ENCODE measurements at places on chromosomes 7 and 10.

GRCh38 chr10:129528376-129528978 lies 61.4 kb downstream of the MGMT start:
- no peak for DNase-seq

- DNase-seq, result no peak
These were observed 65.0 kb downstream of the PIP4K2A start for GRCh38 chr10:22649390-22649841.

DNA sequence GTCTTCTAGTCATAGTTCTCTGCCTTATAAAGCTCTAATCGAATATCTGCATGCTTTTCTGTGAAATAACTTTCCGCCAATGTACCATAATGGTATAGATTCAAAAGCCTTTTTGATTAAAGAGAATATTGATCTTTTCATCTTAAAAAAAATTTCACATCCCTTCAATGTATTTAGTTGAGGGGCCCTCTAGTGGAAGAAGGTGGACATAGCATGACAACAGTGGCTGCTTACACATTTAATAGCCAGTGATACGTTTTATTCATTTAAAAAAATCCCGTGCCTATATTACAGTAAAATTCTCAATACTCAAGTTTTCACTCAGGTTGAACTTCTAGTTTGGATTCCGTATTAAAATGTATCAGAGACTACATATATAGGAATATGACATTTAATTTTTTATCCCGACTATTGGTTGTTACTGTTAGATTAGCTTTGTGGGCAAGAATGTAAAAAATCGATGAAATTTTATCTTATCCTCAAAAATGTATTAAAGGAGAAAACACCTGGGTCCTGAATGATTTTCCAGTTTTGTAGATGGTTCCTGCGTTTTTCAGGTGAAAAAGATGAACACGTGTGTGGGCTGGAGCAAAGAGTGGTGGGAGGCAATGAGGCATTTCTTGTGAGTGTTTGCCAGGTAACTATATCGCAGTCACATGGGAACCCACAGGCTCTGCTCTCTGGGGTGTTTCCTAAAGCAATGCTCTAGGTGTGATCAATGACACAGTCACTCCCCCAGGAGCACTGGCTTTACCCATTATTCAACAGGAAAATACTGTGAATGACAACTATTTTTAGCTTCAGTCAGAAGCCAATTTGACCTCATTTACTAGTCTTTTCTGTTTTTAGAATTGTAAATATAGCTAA lies 24.1 kb upstream of the PNLIP start:
- no peak for DNase-seq

GRCh38 chr7:106421181-106421762 lies 136.5 kb upstream of the NAMPT start:
- no peak for DNase-seq

- peak; percentile 62 for DNase-seq
These were observed 57.4 kb downstream of the NEUROG3 start for GRCh38 chr10:69515699-69516259.

DNA sequence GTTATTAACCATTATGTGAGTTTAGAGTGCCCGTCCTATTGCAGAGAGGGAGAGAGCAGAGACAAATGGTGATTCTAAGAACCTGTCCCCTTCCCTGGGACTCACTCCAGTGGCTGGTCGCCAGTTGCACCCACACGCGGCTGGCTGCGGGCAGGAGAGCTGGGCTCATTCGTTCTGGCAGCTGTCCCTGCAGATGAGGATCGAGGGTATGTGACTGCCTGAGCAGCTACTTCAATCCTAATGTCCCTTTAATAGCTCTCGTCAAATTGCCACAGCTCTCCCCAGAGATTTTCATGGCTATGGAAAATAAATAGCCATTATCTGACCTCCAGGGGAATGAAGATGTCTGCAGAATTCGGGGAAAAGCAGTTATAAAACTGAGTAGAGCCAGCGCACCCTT lies 41.6 kb downstream of the RBM28 start:
- no peak for DNase-seq

DNA sequence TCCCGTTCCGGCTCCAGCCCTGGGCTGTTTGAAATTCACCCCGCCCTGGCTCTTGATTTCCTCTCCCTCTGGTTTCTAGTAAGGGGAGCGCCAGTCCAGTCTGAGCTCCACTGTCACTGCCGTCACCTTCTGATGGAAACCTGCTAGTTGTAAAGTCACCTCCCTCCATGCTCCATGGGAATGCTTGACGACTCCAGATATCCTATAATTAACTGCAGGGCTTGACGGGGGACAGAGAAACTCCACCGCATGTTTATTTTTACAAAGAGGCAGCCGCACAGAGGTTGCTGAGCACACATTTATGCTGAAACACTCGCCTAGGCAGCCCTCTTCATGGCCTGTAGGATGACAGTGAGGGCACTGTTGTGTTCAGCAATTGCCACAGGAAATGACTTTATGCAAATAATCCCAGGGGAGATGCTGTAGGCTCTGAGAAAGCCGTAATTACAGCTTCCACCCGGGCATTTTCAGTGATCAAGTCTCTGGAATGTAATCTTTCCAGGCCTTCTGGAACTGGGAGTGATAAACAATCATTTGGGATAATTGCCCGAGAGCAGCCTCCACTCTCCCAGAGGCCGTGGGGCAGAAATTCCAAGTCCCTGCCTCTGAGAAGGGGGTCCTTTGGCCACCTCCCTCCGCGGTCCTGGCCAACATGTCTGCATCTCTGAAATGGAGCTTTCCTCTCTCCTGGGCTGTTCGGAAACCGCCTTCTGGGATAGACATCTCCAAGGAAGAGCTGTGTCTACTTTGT lies 300.5 kb downstream of the KLF6 start:
- DNase-seq, result no peak

DNA sequence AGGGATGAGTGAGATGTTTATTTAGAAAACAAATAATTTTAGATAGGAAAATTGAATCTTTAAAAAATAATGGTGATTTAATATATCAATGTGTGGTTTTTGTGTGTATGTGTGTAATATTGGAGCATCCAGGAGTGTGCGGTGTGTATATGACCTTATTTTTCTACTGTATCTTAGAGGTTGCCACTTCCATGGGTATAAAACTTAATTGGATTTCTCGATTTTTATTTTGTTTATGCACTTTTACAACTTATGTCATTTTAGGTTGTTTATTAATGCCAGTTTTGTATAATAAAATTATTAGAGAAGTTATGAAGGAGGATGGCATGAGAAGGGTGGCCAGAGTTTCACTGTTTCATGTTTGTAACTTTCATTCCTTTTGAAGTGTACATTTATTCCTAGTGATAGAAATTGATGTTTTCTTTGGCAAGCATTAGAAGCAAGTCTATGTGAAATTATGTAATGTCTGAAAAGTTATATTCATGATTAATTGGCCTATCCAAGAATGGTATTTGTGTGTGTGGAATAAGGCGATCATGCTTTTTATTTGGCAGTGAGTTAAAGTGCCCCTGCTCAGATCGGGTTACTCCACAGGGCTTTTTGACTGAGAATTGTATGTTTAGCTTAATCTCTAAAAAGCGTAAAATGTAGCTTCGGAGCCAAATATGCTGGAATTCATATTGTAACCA lies 110.3 kb downstream of the KAT6B start:
- no peak for DNase-seq

DNA sequence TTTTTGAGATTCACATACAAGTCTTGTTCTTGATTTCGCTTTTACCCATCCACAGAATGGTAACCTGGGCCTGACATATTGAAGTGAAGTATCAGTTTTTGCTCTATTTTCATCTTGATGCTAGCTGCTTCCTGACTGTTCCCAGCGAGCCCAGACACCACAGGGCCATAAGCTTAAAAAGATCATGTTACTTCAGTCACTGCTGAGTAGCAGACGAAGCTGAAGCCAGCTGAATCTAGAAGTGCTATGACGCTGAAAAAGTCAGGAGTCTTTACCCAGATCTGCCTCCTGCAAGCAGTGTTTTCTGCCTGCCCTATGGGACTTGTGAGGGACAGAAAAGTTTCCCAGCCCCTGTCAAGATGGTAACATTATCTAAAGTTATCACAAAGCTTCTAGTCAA lies 2.7 kb upstream of the PRXL2A start:
- DNase-seq, result no peak

DNA sequence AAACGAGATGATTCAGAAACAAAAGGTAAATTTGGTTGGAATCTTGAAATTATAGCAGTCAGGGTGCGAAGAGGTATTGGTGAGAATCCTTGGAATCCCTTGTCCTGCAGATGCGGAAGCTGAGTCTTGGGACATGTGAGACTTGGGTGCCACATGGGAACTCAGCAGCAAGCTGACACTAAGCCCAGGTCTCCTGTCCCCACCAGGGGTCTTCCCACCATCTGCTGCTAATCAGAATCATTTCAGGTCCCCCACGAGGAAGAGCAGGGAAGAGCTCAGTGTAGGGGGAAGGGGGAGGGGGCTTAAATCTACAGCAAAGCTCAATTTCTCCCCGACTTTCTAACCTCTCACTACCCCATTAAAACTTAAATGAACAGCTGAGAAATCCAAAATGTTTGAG lies 126.1 kb upstream of the BMPER start:
- DNase-seq, result no peak

GRCh38 chr7:86479144-86479543 lies 164.6 kb upstream of the GRM3 start:
- DNase-seq, result no peak

GRCh38 chr10:117275121-117275520 lies 34.2 kb downstream of the SLC18A2 start:
- no peak for DNase-seq

- DNase-seq, result no peak
These were observed 808 bp downstream of the C10orf71 start for GRCh38 chr10:49299816-49300139.

DNA sequence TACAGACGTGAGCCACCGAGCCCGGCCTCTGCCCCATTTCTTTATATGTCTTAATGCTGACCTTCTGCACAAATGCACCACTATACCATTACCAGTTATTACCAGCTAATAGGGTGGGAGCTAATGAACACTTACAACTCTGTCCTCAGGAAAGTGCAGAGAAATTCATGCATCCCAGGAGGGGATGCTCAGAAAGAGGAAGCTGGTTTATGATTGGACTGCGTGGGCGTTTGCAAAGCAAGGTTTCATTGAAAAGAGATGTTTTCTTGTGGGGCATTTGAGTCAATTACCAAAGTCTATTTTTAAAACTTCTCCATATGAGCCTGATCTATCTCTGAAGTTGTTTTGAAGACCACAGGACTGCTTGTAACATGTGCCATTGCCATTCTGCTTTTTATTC lies 417.7 kb upstream of the CELF2 start:
- DNase-seq, result no peak

DNA sequence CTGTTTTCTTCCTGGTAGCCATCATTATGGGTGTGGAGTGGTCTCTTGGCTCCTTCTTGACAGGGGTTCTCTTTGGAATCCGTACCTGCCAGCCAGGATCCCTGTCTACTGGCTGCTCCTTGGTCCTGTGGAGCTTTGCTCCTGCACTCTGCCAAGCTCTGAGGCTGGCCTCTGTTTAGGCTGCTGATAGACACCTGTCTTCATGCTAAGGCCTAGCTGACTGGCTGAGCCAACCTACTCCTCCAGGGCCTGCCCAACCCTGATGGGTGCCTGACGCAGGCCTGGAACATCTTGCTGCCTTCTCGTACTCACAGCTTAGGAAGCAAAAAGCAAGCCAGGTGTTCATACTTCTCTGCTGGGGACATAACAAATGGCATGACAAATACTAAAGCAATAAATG lies 333.6 kb upstream of the ZNF32 start:
- no peak for DNase-seq

DNA sequence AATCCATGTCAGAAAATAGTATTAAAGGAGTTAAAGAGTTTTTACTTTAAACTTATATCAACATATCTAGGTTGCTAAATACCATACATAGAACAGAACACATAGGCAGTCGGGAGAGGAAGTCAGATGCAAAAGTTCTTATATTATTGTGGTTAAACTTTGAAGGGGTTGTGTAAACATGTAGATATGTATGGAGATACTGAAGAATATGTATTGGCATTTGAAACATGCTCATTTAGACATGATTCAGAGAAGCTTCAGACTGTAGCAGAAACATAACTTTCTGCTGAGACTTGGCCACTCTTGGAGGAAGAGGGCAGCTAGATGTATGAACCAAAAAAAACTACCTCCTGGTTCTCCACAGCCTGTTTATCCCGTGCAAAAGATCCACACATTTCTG lies 103.5 kb upstream of the FERD3L start:
- no peak for DNase-seq

DNA sequence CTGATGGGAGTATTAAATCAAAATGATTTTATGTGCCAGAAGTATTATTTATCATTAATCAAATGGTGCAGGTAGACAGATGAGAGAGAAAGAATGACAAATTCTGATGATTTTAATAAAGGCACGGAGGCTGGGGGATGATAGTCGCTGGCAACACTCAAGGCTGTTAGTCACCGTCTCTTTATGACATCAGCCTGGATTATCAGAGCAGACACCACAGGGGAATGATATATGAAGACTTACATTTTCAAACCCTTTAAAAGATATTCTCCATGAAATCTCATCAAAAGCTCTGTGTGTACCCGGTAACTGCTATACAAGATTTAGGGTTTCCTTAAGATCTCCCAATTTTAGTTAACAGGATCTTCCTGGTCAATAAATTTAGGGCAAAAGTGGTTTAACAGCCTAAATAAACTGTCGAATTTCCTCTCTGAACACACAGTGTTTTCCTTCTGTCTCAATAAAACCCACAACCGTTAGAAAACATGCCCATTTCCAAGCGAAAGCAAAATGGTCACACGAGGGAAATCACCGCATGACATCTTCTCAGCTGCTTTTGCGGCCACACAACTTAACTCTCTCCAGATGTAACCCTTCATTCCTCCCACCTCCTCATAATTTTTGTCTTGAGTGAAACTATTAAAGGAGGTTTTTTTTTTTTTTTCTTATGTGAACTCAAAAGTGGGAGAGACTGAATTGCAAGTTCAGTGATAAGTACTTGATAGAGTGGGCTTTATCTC lies 133.2 kb upstream of the FAM171A1 start:
- no peak for DNase-seq

DNA sequence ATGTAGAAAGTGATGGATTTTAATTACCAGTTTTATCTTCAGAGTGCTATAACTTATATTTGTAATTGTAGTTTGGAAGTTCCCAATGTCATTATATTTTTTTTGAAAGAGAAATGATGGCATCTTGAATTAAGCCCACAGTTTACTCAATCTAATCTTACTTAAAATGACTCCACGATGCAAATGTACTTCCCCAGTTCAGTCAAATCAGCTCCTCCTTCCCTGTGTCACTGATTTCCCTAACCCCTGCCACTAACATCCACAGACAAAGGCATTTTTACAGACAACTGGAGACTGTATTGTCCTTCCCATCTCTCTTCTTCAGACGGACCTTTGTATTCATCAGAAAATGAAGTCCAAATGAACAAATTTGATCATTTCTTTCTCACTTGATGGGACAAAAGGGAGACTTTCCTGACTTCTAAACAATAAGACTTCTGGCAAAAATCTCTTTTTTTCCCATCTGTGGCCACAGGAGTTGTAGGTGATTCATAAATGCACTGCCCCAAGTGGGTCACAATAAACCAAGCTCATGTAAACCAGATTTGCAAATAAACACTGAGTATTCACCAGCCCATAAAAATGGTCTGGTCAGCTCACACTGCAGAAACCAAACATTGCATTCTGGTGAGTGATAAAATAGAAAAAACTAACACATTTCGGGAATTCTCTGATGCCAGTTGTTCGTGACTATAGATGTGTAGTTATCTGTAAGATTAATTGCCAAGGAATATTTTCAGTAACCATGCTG lies 162.9 kb downstream of the FANK1 start:
- DNase-seq, result no peak
